D721Med (cell line): ENCODE measurements at places on chromosomes 13 and 19.

GRCh38 chr13:99178636-99179035 lies 22.0 kb upstream of the UBAC2 start:
- no peak for DNase-seq

- DNase-seq, result no peak
Observed at GRCh38 chr19:28309070-28309469, 903.9 kb downstream of the UQCRFS1 start.

DNA sequence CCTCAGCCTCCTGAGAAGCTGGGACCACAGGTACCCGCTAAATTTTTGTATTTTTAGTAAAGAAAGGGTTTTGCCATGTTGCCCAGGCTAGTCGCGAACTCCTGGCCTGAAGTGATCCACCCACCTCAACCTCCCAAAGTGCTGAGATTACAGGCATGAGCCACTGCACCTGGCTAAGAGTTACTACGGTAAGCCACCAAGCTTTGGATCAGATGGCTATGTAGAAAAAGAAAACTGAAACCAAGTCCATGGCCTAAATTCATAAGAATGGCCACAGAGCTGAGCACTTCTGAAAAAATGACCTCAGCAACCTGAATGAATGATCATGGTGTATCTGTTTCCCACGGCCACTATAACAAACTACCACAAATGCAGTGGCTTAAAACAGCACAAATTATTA lies 9.4 kb downstream of the OPA3 start:
- no peak for DNase-seq

- no peak for DNase-seq
Observed at GRCh38 chr19:46976845-46977320, 42.8 kb upstream of the NPAS1 start.

DNA sequence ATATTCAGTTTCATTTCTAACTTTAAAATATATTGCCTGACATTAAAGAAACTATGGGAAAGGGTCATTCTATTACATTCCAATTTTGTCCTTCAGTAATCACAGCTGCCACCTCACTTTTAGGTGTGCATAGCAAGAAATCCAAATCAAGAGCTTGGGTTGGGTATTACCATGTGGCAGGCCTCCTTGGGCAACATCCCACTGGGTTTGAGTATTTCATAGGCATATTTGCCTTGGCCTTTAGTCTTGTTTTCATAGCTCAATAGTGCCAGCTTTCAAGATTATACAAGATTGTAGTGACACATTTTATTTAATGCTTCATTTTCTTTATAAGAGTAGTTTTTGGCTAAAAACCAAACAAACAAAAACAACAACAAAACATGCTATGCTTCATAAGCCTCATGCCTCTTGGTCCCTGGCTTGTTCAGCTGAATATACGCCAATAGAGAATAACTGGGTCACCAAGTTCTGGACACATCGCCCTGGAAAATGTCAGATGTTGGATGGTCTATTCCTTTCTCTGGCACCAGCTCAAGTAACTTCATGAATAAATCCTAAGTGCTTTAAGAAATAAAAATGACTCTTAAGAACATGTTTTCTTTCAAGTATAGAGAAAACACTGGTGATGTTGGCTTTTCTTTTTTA lies 167.4 kb upstream of the STARD13 start:
- no peak for DNase-seq

DNA sequence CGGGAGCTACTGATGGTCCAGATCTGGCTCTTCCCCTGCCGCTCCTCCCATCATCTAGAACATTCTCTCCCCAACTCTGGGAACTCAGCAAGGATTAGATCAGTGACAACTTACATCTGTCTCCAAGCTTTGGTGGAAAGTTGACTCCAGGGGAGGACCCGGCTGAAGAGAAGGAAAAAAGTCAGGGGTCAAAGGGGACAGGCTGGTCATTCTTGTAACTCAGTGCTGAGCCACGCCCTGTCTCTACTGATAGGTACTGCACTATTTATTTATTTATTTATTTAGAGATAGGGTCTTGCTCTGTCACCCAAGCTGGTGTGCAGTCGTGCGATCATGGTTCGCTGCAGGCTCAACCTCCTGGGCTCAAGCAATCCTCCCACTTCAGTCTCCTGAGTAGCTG lies 14.3 kb downstream of the PLEKHA4 start:
- no peak for DNase-seq

- DNase-seq, result no peak
Observed at GRCh38 chr13:28964803-28965202, 144.7 kb downstream of the MTUS2 start.

- DNase-seq, result no peak
Observed at GRCh38 chr13:41554626-41555386, 97.5 kb downstream of the RGCC start.

- DNase-seq, result no peak
Observed at GRCh38 chr19:5454743-5455142, 474 bp upstream of the ZNRF4 start.

GRCh38 chr13:92842145-92842544 lies 384.5 kb upstream of the GPC6 start:
- DNase-seq, result no peak

- DNase-seq, result no peak
Observed at GRCh38 chr13:20945952-20946383, 43.4 kb upstream of the XPO4 start.

GRCh38 chr13:41461527-41462139 lies 4.3 kb downstream of the RGCC start:
- DNase-seq, result no peak

GRCh38 chr19:35963514-35963913 lies 27.3 kb downstream of the LRFN3 start:
- no peak for DNase-seq

DNA sequence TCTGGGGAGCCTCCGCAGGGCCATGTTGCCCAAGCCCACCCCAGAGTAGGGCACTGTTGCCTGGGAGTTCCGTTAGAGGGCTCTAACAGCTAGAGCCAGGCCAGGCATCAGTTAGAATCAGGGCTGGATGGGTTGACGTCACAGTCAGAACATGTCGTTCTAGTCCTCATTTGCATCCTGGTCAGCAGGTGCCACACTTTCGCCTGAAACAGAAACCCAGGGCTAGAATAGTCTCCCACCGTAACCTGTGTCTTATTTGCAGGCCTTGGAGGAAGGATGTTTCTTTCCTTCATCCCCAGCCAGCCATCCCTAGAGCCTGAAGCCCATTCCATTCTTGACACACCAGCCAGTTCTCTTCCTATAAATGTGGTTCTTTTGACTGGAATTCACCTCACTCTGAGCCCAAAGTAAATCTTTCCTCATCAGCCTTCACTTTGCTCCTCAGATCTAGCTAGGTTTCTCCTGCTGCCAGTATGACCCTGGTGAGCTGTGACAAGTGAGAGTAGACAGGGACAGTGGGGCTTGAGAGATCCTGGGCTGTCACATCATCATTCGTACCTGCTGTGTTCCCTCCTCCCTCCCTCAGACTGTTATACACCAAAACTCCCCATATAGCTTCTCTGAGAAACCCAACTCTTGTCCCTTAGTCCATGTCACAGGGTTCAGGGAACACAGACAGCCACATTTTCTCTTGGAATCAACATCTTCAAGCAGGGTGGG lies 12.2 kb upstream of the CCDC97 start:
- DNase-seq, result no peak

DNA sequence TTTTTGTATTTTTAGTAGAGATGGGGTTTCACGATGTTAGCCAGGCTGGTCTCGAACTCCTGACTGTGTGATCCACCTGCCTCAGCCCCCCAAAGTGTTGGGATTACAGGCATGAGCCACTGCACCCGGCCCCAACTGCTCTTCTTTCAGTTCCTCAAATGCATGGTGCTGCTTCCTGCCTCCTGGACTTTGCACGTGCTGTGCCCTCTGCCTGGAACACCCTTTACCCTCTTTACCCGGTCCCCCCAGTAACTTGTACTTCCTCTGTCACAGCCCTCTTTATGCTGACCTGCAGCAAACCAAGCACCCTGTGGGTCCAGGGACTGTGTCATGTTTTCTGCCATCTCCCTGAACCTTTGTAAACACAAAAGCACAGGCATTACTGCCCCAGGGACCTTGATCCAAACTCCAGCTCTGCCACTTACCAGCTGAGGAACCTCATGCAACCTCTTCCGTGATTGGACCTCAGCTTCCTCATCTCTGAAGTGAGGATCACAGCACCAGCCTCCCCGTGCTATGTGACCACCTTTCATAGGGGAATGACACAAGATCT lies 3.8 kb downstream of the BLVRB start:
- DNase-seq, result no peak

GRCh38 chr13:23563085-23563845 lies 6.9 kb upstream of the TNFRSF19 start:
- DNase-seq, result no peak

- DNase-seq, result no peak
Observed at GRCh38 chr13:99418103-99418842, 83.0 kb upstream of the TM9SF2 start.

DNA sequence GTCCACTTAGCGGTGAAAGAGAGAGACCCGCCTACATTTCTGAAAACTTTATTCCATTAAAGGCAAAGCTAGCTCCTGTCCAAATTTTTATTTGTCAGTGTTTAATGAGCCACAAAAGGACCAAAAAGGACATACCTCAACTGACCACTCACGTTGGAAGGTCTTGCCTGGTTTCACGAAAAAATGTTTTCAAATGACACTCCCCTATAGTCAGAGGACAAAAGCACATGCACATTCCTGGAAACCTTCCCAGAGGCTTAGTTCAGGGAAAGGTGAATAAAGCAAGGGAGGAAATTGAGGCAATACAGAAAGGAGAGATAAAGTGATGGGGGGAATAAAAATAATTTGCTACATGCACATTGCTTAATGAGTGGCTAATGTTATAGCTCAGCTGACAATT lies 55.6 kb downstream of the DOCK9 start:
- no peak for DNase-seq

- no peak for DNase-seq
Observed at GRCh38 chr19:37999309-38000213, 92.6 kb downstream of the SIPA1L3 start.

GRCh38 chr13:85381082-85381481 lies 418.1 kb downstream of the SLITRK6 start:
- DNase-seq, result no peak

DNA sequence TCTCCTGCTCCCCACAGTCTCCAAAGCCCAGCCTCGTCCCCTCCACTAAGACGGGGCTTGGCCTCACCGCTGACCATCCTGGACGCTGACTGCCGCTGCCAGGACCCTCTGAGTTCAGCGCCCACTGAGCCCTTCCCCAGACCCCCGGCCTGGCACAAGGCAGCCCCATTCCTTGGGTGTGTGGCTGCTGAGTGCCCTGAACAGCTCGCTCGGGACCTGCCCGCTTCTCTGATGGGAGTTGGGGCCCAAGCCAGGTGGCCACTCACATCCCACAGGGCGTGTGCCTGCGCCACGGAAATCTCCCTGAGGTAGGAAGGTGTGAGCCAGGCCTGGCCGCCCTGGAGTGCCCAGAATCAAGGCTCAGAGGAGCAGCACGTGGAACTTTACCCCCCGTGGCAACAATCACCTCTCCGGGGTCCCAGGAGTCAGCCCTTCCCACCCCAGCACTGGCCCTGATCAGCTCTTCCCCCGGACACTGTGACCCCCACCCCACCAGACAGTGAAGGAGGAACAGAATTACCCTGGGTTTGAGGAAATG lies 20.8 kb downstream of the C13orf46 start:
- no peak for DNase-seq

- no peak for DNase-seq
Observed at GRCh38 chr19:48603449-48603848, 3.1 kb upstream of the SPACA4 start.

DNA sequence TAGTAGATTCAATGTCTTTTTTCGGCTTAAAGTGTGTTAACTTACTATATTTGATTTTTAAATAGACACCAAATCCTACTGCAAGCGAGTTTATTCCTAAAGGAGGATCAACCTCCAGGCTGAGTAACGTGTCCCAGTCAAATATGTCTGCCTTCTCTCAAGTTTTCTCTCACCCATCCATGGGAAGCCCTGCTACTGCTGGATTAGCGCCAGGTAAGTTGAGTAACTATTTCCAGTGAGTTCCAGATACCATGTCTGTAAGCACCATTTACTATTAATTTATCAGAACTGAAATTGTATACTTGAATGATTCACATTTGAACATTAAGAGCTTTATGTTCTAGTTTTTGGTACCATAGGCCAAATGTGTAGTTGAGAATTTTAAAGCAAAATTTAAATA lies 81.8 kb downstream of the PAN3 start:
- DNase-seq, result no peak

DNA sequence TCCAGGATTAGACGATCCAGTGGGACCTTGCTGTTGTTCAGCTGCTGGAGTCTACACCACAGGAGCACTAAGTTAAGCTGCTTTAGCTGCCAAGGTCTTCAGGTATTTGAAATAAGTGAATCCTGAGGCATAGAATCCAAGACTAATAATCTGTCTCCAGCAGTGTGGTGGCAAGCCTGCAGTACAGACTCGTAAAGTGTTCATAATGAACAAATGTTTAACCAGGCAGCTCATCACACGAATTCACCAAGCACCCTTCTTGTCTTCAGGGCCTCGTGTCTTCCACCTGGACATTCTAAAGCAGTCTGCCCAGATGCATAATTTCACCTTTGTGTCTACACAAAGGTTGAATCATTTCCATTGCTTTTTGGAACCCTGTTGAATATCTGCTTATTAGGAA lies 5.3 kb downstream of the ATP11A start:
- DNase-seq, result no peak

DNA sequence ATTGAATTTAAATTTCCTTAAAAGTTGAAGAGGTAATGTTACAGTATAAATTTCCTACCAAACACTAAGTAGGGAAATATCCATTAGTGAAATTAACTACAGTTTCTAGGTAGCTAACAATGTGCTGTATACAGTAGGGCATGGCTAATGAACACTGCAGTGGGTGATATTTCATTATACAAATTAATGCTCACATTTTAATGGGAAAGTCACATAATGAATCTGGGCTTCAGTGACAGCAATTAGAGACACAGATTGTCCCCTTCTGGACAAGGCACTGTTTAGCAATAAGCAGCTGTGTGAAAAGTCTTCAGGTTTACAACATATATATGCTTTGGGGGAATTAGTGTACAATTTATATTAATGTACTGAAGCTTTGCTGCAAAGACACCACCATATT lies 169.4 kb downstream of the ZNF536 start:
- no peak for DNase-seq

- DNase-seq, result no peak
Observed at GRCh38 chr13:98582947-98583346, 6.0 kb upstream of the STK24 start.
